ENCODE measurements at places on chromosomes 1 and 21.

GRCh38 chr1:35851132-35851869 lies 31.7 kb upstream of the AGO1 start:
- DNase-seq: no peak

- no peak for DNase-seq
Observed at GRCh38 chr1:155001425-155001674, 1.3 kb upstream of the ZBTB7B start.

DNA sequence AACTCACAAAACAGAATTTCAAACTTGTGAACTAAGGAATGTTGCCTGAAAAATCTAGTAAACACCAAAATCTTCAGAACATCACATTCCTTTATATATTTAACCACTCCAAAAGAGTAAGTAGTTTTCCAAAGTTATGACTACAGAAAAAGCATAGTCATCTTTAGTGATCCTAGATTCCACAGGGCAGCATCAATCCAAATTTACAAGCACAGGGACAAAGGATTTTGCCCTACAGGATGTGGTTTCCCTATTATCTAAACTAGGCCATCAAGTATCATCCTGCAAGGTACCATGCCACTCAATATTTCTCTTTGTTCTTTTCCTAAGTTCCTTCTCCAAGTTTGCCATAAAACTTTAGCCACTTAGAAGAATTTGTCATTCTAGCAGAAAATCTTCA lies 33.0 kb downstream of the COP1 start:
- no peak for DNase-seq

GRCh38 chr1:162626761-162627160 lies 5.5 kb upstream of the DDR2 start:
- no peak for DNase-seq

- DNase-seq: no peak
Observed at GRCh38 chr1:75539230-75540116, 71.4 kb downstream of the SLC44A5 start.

- no peak for DNase-seq
Observed at GRCh38 chr1:115240297-115240696, 97.8 kb downstream of the NGF start.

DNA sequence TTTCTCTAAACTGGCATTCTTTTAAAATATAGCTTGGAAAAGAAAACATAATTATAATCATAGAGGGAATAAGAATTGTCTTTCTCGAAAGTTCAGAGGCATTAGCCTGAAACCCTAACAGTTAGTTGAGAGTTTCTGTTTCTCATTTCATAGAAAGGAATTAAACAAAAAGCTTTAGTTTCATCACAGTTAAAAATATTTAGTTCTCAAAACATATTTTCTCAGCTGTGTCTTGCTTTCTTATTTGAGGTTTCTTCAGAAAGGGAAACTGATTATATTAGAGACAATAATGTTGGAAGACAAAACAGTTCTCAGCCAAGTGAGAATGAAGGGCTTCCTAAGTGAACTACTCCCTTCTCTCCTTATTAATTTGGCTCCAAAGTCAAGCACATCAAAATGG lies 75.4 kb upstream of the C1orf105 start:
- DNase-seq: no peak

GRCh38 chr1:6365047-6365446 lies 28.5 kb downstream of the ACOT7 start:
- DNase-seq: no peak

DNA sequence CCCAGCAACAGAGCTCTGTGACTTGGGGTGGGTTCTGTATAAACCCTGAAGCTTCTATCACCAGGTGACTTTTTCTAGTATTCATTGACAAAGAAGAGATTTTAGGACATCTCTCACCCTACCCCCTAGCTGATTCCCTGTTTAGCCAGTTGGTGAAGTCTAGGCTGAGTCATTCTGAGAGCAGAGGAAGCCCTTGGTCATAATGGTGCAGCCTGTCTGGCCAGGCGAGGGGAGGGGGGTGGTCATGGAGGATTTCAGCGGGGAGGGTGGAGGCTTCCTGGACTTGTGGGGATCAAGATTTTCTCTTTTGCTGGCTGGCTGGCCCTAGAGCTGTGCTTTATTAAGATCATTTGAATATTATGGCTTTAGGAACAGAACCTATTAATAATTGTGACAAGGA lies 262.6 kb downstream of the CAMTA1 start:
- no peak for DNase-seq

DNA sequence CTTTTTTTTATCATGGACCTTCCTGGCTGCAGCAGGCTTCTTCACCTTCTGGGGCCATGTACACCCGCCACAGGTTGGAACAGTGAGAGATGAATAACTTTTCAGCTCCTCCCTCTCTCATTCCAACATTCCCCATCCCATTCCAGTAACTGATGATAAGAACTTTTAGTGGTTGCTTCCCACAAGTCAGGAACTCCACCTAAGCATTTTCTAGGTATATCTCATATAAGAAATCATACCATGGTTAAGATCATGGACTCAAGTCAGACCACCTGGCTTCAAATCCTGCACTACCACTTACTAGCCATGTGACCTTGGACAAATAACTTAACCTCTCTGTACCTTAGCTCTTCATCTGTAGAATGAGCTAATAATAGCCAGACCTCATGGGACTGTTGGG lies 42.5 kb upstream of the RGS8 start:
- DNase-seq: no peak

DNA sequence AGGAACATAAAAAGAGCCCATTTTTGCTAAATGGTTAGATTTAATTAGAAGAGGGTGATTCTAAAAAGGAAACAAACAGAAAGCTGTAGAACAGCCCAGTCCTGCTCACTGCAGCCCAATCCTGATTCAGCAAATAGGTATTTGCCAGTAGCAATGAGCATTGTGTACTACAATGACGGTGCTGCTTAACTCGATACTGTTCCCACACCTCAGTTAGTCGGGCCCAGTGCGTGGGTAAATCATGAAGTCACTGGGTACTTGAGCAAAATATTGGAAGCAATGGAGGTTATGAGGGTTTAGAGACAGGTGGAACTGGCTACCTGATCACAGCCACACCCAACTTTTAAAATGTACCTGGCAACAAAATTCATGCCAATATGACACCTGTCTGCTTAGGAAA lies 101.5 kb upstream of the ADGRL2 start:
- DNase-seq: no peak

DNA sequence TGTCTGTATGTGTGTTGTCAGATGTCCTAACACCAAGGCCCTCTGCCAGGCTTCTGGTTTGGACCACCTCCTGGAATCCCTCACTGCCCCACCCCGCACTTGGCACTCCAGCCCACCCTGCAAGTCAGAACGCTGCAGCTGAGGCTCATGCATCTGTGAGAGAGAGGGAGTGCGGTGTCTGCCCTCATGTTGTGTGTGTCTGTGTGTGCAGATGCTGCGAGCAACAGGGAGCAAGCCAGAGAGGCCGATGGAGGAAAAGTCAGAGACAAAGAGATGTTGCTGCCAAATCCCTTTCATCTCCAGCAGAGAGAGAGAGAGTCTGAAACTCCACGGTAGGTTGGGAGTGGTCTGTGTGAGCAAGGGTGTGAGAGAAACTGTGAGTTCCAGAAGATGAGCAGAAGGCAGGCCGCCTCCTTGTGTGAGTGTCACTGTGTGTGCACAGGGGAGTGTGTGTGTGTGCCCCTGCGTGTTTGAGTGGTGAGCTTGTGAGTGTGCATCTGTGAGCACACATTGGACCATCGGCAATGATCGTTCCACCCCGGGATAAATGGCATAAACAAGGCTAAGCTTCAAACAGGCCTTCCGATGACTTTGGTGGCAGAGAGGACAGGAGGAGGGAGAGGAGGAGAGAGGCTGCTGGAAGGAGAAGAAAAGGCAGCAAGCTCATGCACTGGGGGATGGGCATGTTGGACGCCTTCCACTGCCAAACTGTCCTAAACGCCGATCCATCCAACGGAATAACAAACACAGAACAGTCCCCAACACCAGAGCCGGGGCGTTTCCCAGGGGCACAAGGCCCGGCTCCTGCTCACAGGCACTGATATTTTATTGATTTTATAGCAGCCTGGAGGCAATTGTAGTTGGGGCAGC lies 99.2 kb upstream of the GRIK3 start:
- no peak for DNase-seq

GRCh38 chr1:245609354-245610150 lies 454.8 kb downstream of the KIF26B start:
- no peak for DNase-seq

DNA sequence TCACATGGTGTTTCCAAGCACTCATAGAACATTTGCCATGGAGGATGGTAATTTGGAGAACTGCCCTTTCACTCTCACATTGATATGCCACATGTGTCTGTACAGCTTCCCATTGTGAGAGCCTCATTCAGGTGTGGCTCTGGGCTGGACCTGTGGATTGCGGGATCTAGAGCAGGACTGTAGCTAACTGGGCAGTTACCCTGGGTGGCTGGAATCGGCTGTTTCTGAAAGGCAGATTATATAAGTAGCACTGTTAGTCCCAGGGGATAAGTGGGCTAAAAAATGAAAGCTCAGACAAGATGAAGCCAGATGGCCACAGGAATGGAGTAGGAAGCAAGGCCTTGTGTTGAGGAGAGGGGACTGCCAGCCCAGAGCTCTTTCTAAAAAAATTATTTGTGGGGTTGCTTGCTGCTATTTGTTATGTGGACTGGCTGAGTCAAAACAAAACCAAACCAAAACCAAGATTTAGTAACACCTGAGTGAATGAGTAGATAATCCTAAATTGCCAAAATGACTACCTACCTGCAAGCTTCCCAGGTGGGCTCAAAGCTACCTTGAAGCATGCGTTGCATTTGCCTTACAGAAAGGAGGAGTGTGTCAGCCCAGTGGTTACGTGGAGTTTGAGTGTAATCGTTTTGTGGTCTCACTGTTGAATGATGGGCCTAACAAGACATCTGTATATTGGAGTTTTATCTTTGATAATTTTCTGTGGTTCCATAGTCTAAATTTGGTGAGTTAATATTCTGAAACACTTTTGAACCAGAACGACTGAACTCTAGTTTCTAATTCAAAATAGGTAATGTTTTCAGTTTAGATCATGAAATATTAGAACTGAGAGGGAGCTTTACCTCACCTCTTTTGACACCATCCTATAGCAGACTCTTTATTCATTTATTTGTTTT lies 58.0 kb downstream of the SDCCAG8 start:
- no peak for DNase-seq

GRCh38 chr1:234593771-234594504 lies 16.0 kb downstream of the IRF2BP2 start:
- no peak for DNase-seq

DNA sequence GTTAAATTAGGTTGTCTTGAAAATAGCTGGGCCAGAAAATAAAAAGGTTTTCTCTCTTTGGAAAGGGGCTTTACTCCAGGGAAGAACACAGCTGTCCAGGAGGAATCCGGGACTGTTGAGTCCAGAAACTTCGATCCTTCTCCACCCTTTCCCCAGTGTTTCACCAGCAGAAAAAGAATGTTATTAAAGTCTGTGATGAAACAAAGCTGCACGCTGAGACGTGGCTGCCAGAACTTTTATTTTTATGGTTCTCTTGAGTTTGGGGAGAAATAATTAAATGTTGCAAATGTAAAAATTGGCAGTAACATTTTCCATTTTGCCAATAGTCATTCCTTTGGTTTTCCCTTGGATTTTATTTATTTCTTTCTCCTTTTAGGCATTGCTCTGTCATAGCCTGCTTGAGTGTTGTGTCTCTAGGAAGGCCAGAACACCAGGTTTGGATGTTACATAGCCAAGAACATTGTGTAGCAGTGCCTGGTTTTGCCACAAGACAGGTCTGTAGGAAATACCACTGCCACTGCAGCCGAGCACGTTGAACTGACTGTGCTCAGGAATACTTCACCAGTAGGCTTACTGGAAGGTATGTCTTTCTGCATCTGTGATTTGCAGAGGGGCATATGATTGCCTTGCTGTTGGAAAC lies 87.4 kb downstream of the ROR1 start:
- DNase-seq: no peak

DNA sequence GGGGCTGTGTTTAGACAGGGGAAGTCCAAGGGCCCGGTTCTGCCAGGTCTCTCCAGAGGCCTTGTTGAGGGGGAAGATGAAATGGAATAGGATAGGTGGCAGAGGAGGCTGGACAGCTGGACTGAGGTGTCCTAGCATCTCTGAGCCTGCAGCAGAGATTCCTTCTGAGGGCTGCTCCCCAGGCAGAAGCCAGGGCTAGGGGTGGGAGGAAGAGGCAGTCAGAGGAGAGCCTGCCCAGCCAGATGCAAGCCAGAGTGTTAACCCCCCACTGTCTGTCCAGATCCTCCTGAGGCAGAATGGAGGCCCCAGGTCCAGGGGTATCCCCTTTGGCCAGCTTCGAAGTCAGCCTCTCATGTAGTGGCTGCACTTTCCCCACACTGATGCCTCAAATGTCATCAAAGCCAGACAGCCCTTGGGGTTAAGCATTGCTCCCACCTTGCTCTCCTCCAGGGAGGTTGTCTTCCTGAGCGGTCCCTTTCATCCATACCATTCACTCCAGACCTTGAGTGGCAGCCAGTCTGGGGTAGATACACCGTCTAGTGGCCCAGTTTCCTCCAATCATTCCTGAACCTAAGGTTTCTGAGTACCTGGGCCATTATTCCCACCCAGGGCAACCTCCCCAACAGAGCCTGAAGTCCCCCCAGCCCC lies 1.7 kb downstream of the CSF1 start:
- DNase-seq: no peak

GRCh38 chr1:233022246-233022645 lies 71.8 kb downstream of the NTPCR start:
- DNase-seq: no peak

DNA sequence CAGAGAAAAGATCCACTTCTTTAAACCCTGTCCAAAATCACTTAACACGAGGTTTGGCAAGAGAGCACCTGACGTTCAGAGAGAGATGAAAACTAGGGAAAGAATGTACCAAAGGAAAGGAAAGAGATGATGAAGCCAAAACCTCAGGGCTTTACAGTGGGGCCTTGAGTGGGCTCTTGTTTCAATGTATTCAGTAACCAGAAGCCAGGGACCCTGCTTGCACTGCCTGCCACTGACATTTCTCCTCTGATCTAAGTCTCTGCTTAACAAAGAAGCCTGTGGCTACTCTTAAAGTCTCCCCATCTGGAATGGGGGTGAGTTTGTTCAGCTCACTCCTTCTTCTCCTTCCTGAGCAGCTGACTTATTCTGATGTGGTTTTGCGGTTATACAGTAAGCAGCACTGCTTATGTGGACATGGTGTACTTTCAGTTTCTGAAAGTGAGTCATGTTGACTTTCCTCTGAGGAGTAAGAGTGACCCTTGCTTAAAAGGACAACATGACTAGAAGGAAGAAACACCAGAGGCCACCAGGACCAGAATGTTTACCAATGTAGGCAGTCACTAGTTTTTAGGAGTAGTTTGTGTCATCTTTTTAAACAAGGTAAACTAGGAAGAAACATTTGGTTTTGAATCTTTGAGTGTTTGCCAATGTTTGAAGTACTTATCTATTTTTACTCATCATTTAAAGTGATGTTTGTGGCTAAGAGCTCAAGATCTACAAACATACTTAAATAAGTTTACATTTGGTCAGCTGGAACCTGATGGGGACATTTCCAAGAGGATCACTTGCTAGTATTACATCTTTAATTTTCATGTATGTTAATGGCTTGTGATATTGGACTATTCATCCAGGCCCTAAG lies 87.4 kb downstream of the FASLG start:
- DNase-seq: peak; percentile 90

DNA sequence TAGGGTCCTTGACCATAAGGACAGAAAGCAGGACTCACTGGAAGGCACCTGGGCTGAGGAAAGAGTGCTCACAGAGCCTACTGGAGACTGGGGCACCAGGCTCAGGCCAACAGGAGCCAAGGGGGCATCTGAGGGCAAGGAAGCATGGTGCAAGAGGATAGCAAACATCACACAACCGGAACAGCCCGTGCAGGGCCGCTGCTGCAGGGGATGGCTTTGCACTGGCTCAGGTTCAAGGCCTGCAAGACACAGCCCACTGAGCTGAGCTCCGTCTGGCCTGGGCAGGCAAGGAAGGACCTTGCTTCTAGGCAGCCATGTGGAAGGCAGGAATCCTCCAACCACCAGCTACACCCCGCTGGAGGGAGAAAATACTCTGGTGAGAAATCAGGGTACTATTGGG lies 59.8 kb upstream of the KIF26B start:
- no peak for DNase-seq

Measured in KBM-7 (cell line).